Adipose tissue (tissue), 3 donors: ENCODE measurements at places on chromosomes 12 and 14. TPM values are rescaled to one million over a fixed set of nuclear protein-coding genes. Genes with fewer than 3 reads are reported as not detected.

The KRT73 gene
- not detected for polyA plus RNA-seq

The MARK3 gene
- polyA plus RNA-seq: 36.4 TPM

The CRIP1 gene
- polyA plus RNA-seq: 16.9 TPM

The KLRG1 gene
- 9.2 TPM for polyA plus RNA-seq

The LALBA gene
- polyA plus RNA-seq: not detected

The DTX1 gene
- polyA plus RNA-seq: 21.9 TPM

The AQP2 gene
- polyA plus RNA-seq: not detected

The OTOGL gene
- under 0.01 TPM for polyA plus RNA-seq
